ENCODE measurements at places on chromosomes 12 and 14.

DNA sequence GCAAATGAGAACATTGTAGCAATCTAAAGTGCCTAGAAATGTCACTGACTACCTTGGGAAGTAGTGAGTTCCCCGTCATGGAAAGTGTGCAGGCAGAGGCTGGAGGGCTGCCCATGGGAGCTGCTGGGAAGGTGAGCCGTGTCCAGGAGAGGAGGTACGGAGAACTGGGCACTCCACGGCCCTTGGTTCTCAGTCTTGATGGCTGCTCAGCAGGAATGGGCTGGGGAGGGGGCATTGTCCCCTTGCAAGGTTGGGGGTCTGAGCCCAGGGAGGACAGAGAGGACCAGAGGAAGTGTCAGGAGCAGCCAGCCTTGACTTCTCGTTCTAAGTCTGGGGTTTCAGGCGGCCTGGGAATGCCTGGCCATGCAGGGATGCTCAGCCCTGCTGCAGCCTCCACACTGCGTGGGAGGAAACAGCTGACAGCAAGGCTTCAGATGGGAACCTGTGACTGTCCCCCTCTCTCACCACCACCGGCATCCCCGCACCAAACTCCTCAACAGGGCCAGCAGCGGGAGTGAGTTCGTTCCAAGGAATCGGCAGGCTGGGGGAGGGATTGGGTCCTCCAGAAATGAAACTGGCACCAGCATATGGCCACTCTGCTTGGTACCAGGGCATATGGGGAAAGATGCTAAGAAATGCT, 140.2 kb downstream of the BCL11B start:
- no peak for DNase-seq

DNA sequence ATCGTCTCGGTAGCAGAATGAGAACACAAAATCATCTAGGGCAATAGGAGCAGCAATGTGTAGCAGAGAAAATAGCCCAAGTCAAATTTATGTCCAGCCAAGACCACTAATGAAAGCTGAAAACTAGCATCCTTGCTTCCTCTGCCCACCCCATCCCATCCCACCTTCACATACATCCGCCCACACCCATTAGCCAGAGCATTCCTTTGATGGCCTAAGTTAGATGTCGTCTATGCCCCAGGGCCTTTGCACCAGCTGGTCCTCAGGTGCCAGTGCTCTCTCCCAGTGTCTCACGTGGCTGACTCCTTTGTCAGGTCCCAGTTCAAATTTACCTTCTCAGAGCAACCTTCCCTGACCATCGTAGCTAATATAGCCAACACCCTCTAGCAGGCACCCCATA, 17.8 kb upstream of the PPP2R5C start:
- no peak for DNase-seq

GRCh38 chr12:5204271-5204670, 160.6 kb downstream of the KCNA5 start:
- peak; percentile 79 for DNase-seq

- no peak for DNase-seq
Measured at GRCh38 chr12:52514471-52515318, 5.5 kb downstream of the KRT5 start.

- DNase-seq: no peak
Measured at GRCh38 chr12:2120982-2121758, 68.4 kb downstream of the CACNA1C start.

DNA sequence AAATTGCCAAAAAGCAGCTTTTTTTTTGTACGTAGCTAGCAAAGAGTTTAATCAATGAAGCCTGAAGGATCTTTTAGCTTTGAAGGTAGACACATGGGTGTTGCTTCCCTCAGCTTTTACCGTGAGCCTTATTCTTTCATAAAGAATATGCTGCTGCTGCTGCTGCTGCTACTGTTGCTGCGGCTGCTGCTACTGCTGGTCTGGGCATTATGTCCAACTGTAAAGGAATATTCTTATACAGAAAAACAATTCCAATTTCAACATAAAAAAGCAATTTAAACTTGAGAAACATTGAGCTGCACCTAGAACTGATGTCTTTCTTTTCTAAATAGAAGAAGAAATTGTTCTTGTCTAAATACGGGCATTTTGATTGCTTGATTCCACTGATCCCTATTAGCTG, 38.9 kb upstream of the PPP1R12A start:
- no peak for DNase-seq

Data from iPS-NIHi11 (cell line).